ENCODE measurements at places on chromosomes 2 and 18.

GRCh38 chr18:11322716-11323115, 173.3 kb upstream of the PIEZO2 start:
- DNase-seq, result no peak

- no peak for DNase-seq
Measured at GRCh38 chr2:104158191-104158590, 695.7 kb upstream of the POU3F3 start.

DNA sequence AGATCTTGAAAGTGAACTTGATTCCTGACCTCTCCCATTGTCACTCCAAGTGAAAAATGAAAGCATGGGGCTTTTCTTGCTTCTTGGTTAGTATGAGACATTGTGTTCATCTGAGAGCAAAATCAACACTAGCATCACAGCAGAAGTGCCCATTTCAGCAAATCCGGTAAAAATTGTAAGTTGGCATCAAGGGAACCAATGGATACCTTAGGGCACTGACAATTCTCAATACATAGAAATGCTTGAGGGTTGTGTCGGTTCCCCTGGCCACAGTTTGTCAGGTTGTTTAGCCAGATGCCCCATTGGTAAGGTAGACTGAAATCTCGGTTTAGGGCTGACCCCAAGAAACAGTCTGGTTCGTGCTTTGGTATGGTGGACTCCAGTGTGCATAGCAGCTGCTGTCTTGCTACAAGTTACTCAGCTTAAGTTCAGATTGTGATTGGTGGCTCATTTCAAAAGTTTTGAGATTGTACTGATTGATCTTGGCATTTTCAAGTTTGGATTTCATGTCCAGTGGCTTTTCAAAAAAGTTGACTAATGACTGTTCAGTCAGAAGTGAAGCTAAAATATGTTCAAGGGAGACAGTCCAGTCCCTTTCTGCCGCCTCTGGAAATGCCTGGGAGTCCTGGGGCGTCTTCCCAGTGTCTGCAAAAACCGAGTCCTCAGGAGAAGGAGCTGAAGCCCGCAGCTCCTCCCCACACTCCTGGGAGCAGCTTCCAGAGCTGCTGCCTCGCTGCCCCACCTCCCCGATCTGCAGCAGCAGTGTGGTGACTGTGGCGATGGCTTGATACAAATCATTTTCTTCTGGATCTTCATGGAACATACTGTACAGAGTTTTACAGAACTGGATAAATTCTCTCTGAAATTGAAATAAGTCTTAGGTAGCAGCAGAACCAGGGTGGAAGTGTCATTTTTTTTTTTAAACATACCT, 5.6 kb downstream of the RPL31 start:
- peak; percentile 12 for DNase-seq

- DNase-seq, result no peak
Measured at GRCh38 chr2:222399038-222399783, 25.1 kb upstream of the SGPP2 start.

GRCh38 chr2:11404376-11405073, 60.1 kb upstream of the ROCK2 start:
- DNase-seq, result no peak

- peak; percentile 23 for DNase-seq
Measured at GRCh38 chr2:184644685-184645084, 46.4 kb downstream of the ZNF804A start.

GRCh38 chr2:71721669-71722068, 268.3 kb downstream of the DYSF start:
- no peak for DNase-seq
